ENCODE measurements at places on chromosomes 1 and 21. TPM values are rescaled to one million over a fixed set of nuclear protein-coding genes. Genes with fewer than 3 reads are reported as not detected.
A peak's percentile ranks its signal among the peaks of the same experiment; 100 is the strongest.

Gene LCE1A
- not detected for total RNA-seq

GRCh38 chr1:85975912-85976371, 180.6 kb downstream of the COL24A1 start:
- DNase-seq = no peak
- H3K4me3 ChIP-seq = no peak overlapping the region

DNA sequence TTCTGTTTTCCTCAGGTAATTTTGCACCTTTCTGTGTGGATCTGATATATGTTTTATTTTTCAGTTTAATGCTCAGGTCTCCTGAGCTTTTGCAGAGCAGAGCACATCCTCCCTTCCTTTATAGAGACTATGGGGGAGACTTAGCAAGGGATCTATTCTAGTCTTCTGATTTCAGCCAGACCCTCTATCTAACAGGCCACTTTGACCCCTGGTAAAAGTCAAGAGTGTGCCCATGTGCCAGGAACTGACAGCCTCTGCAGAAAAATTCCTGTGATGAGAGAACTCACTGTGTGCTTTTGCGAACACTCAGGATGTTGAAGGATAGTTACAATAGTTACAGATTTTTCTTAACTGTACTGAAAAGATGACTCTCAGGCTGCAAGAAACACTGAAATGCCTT, 123.3 kb downstream of the NOS1AP start:
- H3K4me3 ChIP-seq = no peak overlapping the region
- no peaks in the 10 kb centered on the region for H3K36me3 ChIP-seq
- H3K27ac ChIP-seq = no peak overlapping the region
- no peaks in the 10 kb centered on the region for H3K27me3 ChIP-seq
- DNase-seq = no peak
- peaks cover 2% of the 10 kb centered on the region for H3K4me1 ChIP-seq

GRCh38 chr1:15523104-15524020, 653 bp downstream of the CASP9 start:
- peak; percentile 23 for DNase-seq
- H3K4me1 ChIP-seq = peaks cover 5% of the 10 kb centered on the region
- no peaks in the 10 kb centered on the region for H3K27me3 ChIP-seq
- H3K4me3 ChIP-seq = peak overlapping the region; percentile 76

GRCh38 chr1:221711656-221712055, 30.2 kb downstream of the DUSP10 start:
- H3K4me3 ChIP-seq = no peak overlapping the region
- no peak for DNase-seq
- H3K36me3 ChIP-seq = no peaks in the 10 kb centered on the region
- no peaks in the 10 kb centered on the region for H3K27me3 ChIP-seq
